ENCODE measurements at places on chromosomes 3 and 15.

GRCh38 chr15:86489981-86490380 is 410.3 kb downstream of the AGBL1 start:
- DNase-seq: no peak

GRCh38 chr3:127420829-127421228 is 133.0 kb upstream of the PRR20G start:
- DNase-seq: no peak

DNA sequence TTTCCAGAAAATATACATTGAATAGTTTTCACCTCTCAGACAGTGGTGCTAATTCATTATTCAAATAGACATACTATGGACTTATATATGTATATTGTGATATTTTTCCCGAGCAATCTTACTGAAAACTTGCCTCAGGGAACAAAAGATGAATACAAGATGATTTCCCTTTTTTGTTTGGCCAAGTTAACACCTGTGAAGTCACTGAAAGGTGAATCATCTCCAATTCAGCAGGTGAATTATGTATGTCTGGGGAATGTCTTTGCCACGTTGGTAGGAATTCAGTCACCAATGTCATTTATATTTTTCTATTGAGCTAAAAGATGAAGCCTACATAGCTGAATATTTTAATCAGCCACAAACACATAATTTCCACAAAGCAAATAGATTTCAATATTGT is 88.2 kb downstream of the GPR156 start:
- DNase-seq: no peak

DNA sequence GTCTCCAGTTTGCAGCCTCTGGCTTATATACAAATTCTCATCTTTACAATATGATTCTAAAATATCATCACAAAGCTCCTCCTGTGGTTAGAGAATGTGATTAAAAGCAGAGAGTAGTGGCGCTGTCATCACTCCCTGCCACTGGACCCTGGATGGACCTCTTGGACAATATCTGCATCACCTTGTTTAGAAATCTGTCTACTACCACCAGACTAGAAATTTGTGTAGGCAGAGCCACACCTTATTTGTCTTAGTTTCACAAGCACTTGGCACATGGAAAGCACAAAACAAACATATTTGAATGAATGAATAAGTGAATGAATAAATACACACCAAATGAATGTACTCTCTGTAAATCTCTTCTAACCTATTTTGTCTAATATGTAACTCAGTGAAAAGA is 68.1 kb downstream of the IMPG2 start:
- no peak for DNase-seq

GRCh38 chr3:126676919-126677705 is 22.2 kb upstream of the TXNRD3 start:
- no peak for DNase-seq

DNA sequence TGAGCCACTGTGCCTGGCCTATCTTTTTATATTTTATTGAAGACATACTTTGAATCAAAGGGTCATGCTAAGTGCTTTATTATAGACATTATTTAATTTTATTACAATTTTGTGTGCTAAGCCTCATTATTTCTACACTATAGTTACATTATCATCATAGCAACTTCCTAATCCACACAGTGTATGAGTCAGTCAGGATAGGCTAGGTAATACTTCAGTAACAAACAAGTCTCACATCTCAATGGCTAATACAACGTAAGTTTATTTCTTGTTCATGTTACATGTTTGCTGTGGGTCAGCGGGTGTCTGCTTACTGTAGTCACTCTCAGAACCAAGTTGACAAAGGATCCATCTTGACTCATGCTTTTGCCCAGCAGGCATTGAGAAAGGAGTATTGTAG is 292.6 kb upstream of the TGFBR2 start:
- DNase-seq: no peak

DNA sequence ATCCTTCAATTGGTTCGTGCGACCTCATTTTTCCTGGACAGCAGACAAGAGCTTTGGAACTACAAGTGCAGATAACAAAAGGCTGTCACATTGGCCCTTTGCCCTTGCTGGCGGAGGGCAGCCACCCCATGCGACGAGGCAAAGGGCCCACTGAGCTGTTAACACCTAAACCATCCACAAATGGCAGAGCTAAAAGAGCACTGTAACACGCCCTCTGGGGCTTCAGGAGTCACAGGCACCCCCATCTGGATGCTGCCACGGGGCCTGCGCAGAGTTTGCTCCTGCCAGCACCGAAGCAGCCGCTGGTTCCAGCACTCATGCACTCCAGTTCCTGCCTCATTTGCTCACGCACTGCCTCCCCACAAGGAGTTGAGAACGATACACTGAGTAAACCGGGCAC is 524.9 kb downstream of the ZNF385D start:
- DNase-seq: no peak

- no peak for DNase-seq
Observed at GRCh38 chr3:45691842-45692241, 2.6 kb downstream of the SACM1L start.

Data from GM18507 (cell line).